ENCODE measurements at places on chromosomes 1 and 21.

GRCh38 chr1:81446000-81446669, 354.6 kb upstream of the ADGRL2 start:
- DNase-seq, result no peak

- no peak for DNase-seq
These were observed 229.2 kb downstream of the TTLL7 start for GRCh38 chr1:83769594-83770318.

- DNase-seq, result no peak
These were observed 26.8 kb upstream of the NCAM2 start for GRCh38 chr21:20971296-20971921.

DNA sequence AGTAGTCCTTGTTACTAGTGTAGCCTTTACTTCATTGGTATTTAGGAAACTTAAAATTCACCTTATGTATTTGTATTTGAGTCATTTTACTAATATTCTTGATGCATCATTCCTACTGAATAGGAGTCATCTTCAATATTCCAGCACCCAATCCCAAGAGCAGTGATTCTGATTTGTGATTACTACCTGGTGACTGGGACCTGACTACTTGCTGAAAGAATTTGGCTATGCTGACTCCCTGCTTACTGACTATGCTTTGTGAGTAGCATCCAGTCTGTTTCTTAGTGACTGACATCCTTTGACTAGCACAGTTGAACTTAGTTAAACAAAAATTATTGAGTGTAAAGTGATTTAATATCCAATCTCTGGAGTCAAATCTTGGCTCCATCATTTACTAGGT, 129.9 kb upstream of the NEGR1 start:
- DNase-seq, result no peak

DNA sequence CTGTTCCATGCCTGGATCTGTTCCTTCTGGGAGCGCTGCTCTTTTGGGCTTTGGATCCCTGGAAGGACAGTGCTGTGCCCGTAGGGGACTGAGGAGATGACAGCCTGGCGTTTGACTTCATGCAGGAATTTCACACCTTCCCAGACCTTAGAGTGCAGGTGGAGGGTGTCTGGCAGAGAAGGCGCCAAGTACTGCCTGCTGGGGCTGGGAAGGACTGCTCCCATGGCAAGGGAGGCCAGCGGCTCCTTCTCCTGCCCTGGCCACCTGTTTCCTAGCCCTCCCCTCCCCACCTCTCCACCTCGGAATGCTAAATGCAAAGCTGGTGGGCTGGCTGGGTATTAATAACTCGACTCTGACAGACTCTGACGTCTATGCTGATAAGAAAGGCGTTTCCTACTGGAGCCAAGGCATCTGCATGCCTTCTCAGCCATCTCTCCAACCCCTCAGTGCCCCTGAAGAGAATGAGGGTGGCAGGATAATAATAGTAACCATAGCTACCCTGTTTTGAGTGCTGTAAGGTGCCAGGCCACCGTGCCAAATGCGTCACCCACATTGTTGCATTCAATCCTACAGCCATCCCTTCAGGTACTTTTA, 17.5 kb upstream of the PDIK1L start:
- no peak for DNase-seq

- DNase-seq, result no peak
These were observed 12.2 kb downstream of the KIAA1614 start for GRCh38 chr1:180924939-180925338.

GRCh38 chr1:189874715-189875435, 602.8 kb downstream of the BRINP3 start:
- DNase-seq, result no peak

GRCh38 chr1:235642011-235642942, 7.3 kb downstream of the GNG4 start:
- peak; percentile 67 for DNase-seq

DNA sequence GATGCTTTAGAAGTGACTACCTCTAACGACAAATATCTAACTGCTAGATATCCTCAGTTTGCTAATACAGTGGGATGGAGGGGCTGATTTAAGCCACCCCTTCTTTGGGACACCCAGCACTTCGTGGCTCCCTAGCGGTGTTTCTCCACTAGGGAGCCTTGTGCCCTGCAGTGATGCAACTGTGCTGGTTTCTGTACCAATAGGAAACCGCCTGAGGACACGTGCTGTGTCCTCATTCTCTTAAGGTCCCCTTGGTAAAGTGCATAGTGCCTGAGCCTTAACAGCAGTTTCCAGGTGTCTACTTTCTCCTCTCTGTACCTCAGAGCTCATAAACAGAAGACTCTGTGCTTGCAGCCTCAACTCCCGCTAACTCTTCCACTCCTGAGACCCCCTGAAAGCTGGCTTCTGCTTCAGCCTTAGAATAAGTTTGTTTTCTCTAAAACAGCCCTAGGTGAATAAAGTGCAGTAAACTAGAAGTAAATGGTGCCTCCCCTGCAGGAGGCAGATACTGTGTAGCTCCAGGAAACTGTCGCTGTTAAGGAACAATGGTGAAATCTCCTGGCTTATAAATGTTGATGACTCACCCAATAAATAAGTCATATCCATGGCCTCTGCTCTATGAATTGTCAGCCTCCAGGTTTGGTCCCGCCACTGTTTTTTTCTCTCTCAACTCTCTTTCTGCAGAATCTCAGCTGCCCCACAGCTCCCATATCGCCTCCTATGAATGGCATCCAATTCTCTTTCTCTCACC, 130.4 kb downstream of the AK5 start:
- DNase-seq, result no peak

GRCh38 chr1:30134466-30135217, 588.7 kb downstream of the MATN1 start:
- no peak for DNase-seq

GRCh38 chr1:29633771-29634170, 397.4 kb downstream of the PTPRU start:
- no peak for DNase-seq

DNA sequence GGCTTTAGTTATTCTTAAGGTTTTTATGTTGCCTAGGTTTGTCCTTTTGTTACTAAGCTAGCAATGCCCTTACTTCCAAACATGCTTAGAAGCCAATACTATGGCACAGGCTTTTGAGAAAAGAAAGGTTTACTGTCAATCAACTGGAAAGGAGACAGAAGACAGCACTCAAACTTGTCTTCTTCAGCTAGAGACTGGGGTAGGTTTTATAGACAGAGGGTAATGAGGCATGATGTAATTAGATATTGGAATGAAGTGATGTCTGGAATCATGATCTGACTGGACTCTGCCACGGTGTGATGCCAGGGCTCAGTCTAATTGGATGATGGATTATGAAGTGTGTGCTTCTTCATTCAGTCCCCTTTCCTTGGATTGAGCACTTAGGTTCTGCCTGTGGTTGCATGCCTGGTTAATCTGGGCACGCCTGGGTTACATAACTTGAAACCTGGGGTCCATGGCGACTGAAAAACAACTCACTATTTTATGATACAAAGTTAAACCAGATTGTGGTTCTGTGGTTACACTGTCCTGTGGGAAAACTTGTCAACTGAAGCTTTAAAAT, 625.8 kb downstream of the BRINP3 start:
- DNase-seq, result no peak

- DNase-seq, result no peak
These were observed 58.6 kb upstream of the C8B start for GRCh38 chr1:57024428-57024827.

GRCh38 chr1:228225740-228226139, 17.9 kb downstream of the OBSCN start:
- no peak for DNase-seq

GRCh38 chr1:221306239-221306638, 427.0 kb downstream of the HLX start:
- DNase-seq, result no peak

GRCh38 chr1:119987686-119988085, 81.8 kb downstream of the NOTCH2 start:
- no peak for DNase-seq

DNA sequence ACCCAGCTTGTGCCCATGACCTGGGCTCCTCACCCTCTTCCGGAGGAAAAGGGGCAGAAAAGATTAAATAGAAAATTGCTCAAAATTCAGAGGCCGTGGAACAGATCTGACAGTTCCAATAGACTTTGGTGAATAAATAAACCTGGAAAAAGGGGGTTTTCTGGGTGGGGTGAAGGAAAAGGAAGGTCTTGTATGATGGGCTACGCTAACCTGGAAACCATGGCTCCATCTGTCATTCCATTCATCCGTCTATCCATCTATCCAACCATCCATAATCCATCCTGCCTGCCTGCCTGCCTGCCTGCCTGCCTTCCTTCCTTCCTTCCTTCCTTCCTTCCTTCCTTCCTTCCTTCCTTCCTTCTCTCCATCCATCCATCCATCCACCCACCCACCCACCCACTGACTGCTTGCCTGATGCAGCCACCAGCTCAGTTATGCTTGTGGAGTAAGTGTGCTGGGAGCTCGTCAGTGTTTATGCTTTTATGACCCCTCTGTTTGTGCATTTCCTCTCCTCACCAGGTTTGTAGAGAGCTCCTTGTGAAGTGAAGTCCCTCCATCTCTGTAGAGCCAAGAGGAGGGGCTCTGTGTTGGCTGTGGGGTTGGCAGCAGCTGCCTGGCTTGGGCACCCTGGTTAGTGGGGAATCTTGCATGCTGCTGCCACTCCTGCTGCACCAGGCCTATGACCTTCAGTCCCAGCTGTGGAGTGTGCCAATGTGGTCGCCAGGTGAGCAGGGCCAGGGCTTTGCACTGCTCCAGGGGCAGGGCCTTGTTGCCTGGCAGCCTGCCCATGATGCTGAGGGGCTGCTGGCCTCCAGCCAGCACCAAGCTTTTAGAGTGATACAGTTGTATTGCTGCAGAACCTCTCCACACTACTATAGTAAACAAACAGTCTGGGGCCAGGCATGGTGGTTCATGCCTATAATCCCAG, 16.0 kb upstream of the POU3F1 start:
- DNase-seq, result no peak

Data from CD4-positive, alpha-beta T cell treated with Interleukin-6 for 4 hours (primary cell).